Kidney (tissue), 22 donors: ENCODE measurements at places on chromosomes 16 and 17. TPM values are rescaled to one million over a fixed set of nuclear protein-coding genes. Genes with fewer than 3 reads are reported as not detected.

The SLC52A1 gene
- 0.90 TPM for polyA plus RNA-seq

GRCh38 chr16:85541980-85542900, 70.9 kb upstream of the GSE1 start:
- no peak for DNase-seq

DNA sequence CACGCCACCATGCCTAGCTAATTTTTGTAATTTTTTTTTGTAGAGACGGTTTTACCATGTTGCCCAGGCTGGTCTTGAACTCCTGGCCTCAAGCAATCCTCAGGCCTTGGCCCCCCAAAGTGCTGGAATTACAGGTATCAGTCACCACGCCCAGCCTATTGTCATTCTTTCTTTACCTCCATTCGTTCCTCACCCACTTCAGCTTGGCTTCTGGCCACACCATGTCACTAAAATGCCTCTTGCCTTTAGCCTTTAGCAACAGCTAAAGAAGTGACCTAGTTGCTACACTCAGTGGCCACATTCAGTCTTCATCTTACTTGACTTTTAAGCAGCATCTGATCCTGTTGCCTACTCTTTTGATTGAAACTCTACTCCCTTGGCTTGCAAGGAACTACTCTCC, 3.6 kb upstream of the LRRC75A start:
- no peak for DNase-seq

- no peak for DNase-seq
Observed at GRCh38 chr16:658679-659571, 9.0 kb upstream of the RHOT2 start.

- peak; percentile 31 for DNase-seq
Observed at GRCh38 chr17:79136596-79136995, 62.0 kb downstream of the ENGASE start.

- no peak for DNase-seq
Observed at GRCh38 chr17:10117581-10118001, 80.8 kb downstream of the GAS7 start.

The HSD11B2 gene
- polyA plus RNA-seq: 1,022 TPM

DNA sequence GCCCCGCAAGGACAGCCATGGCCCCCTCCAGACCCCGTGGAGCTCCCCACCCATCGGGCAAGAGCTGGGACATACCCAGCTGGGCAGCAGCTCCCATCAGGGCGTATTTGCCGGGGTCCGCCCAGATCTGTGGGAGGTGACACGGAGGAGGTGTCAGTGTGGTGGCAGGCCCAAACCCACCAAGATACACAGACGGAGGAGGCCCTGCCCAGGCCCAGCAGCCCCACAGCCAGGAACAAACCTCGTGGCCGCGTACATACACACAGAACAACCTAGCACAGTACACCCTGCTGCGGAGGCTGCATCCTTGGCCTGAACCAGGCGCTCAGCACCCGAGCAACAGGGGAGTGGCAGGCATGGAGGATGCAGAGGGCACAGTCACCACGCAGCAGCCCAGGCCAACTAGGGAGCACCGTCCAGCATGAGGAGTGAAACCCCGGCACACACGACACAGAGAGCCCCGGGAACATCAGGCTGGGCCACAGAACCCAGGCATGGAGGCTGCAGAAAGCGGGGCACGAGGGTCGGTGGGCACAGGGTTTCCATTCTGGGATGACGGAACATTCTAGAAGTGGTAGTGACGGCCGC, 4.9 kb upstream of the CCDC154 start:
- DNase-seq: no peak

- DNase-seq: peak; percentile 94
Observed at GRCh38 chr17:81519284-81520020, 6.9 kb upstream of the ACTG1 start.

The WSCD1 gene
- 5.4 TPM for polyA plus RNA-seq

DNA sequence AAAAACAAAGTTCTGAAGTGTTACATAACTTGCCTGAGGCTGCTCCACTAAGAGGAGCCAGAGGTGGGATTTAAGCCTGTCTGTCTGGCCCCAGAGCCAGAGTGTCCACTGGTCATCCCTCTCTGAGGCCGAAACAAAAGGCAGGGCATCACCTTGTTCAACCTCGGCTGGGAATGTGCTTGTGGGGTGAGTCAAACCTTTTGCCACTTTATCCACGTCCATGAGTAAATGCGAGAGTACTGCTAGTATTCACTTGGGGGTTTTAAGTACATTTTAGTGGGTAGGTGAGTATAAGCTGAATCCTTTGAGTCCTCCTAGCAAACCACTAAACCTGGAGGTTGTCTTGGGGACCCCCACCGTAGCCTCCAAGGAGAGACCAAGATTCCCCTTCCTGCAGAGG, 103.5 kb downstream of the STX8 start:
- DNase-seq: no peak

- no peak for DNase-seq
Observed at GRCh38 chr16:23061669-23062068, 87.6 kb downstream of the USP31 start.

- DNase-seq: no peak
Observed at GRCh38 chr17:37212179-37212578, 163.6 kb upstream of the C17orf78 start.

The PALB2 gene
- polyA plus RNA-seq: 5.7 TPM

GRCh38 chr17:51765282-51766135, 393.0 kb downstream of the CA10 start:
- no peak for DNase-seq

DNA sequence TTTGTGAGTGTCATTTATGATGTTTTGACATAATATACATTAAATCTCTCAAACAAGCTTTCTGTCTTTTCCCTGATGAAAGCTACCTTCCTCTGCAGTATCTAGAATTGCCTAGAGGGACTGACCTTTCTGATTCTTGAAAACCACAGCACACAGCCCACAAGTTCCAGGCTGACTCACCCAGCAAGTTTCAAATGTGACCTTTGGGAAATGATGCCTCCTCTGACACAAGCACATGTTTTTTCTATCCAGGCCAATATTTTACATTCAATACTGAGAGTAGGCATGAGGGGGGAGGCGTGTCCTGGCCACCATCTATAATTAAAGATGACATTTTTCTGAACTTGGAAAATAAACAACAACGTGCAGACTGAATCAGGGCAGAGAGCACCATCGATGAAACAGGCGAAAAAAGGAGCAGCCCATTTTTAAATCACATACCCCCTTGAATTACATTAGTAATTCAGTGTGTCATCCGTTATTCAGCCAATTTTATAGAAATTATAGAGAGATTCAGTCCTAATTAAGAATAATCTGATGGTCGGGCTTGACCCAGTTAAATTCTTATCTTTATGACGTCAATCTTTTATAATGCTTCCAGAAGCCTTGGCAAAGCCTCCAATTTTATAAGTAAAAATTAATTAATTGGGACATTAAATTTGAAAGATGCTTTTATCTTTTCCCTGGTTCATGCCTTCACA, 292.6 kb upstream of the CDH11 start:
- DNase-seq: no peak

DNA sequence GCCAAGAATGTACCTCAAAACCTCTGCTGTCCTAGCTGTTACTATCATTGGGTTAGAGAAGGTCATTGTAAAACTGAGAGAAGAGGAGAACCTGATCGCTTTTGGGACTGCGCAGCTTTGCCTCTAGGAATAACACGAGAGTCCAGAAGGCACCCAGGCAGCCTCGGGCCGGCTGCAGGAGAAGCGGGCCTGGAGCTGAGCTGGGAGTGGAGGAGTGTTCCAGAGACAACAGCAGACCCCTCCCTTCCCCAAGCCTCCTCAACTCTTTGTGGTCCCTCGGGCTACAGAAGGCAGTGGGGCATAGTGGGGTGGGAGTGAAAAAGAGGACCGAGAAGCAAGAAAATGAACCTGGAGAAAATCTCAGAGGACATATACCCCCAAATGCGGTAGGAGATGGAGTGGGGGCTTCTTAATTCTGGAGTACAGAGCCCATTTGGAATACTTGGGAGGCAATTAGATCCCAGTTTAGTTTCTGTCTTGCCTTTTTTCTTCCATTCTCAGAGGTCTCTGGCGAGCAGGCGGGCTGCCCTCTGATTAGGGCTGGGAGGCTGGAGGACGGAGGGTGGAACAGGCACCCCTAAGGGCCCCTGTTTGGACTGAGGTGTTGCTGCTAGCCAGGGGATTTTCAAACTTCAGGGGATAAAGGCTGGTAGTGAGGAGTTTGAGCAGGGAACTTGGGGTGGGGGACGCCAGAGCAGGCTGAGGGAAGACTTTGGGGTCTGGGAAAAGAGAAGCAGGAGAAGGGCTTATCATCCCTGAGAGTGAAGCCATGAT, 13.3 kb upstream of the HOXB2 start:
- no peak for DNase-seq

GRCh38 chr16:49463529-49463928, 89.9 kb downstream of the C16orf78 start:
- DNase-seq: peak; percentile 63

DNA sequence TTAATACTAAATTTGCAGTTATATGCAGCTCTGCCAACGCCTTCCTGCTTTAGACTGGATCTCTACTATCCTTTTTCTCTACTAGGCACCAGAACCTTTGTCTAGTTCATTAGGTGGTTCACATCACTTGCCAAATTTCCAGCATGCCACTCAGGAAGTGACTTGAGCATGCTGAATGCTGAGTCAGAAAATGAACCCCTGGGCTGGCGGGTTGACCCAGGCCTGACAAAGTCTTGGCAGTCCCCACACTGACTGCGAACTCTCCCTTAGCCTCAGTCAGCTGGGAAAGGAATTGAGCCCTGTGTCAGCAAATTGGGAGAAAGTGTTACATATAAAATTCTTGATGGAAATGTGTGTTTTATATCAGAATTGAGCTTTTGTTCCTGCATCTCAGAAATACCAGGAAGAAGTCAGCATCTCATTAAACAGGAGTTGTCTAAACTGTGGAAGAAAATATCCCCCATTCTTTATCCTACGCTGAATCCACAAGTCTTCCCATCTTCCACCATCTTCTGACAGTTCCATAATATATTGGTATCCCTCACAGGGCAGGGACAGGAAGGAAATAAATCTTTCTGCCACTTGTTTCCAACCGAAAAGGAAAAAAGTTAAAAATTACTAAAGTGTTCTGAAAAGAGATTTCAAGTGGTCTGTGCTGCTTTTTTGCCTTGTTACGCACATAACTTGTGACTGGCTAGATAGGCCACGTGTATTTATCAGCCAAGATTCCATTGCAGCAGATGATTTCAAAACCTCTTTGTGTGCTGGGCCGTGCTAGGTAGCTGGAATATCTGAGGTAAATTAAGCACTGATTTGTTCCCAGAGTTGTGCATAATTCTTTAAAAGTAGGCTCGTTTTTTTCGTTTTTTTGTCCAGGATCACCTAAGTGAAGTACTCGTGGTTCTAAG, 16.7 kb upstream of the SLC12A3 start:
- no peak for DNase-seq

The RASD1 gene
- 103 TPM for polyA plus RNA-seq

DNA sequence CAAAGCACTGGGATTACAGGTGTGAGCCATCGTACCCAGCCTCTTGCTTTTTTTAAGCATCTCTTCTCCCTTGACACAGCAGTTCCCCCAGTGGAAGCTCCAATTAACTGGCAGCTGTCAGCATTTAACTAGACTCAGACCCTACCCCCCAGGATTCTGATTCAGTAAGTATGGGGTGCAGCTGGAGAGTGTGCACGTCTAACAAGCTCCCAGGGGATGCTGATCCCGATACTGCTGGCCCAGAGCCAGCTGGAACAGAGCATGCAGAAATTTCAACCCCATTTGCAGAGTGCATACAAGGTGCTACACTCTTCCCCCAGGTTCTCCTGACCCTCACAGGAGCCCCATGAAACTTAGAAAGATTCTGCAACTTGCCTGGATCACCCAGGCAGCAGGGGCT, 27.7 kb upstream of the BCO1 start:
- no peak for DNase-seq

GRCh38 chr16:14106961-14107360, 35.8 kb downstream of the MRTFB start:
- DNase-seq: no peak

DNA sequence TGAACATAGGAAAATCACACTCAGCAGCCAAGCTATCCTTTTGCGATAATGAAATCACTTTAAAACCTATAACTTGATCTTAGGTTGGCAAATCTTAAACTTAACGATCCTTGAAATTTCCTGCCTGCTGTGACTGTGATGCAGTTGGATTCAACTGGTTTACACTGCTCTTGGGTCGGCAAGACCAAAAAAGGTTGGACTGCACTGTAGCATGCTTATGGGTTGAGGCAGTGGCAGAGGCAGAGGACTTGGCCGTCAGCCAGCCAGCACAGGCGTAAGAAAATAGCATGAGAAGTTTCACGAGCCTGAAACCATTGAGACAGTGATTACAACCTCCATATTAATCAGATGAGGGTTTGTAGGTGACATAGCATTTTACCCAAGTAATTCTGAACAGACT, 21.4 kb downstream of the WSB1 start:
- peak; percentile 95 for DNase-seq

GRCh38 chr17:8056232-8056975, 17.5 kb downstream of the ALOX15B start:
- peak; percentile 52 for DNase-seq

The CDR2L gene
- polyA plus RNA-seq: 12.5 TPM
